ENCODE measurements at places on chromosomes 12 and 14. TPM values are rescaled to one million over a fixed set of nuclear protein-coding genes. Genes with fewer than 3 reads are reported as not detected.

Gene POTEG
- not detected for total RNA-seq

Gene TCL1B
- total RNA-seq = not detected

Gene TPPP2
- not detected for total RNA-seq

Gene RPGRIP1
- total RNA-seq = not detected

Gene MMP14
- 109 TPM for total RNA-seq

Gene RAD52
- total RNA-seq = 4.7 TPM

Gene MORN3
- 0.08 TPM for total RNA-seq

Gene KRT6C
- total RNA-seq = 2,886 TPM

Gene RNASE2
- total RNA-seq = not detected

Gene NKX2-8
- total RNA-seq = 2.4 TPM

DNA sequence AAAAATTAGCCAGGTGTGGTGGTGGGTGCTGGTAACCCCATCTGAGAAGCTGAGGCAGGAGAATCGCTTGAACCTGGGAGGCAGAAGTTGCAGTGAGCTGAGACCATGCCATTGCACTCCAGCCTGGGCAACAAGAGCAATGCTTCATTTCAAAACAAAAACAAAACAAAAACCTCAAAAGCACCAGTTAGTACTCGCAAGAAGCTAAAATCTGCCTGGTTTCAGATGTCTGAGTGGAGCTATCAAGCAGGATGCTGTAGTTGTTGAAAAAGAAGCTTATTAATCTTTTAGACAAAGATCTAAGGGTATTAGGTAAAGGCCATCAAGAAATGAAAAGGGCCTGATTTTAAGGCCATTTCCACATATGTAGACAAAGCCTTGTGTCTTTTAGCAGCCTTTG is 50.9 kb downstream of the SUPT16H start:
- ATAC-seq = no peak

GRCh38 chr12:3632256-3632655 is 120.7 kb downstream of the CRACR2A start:
- ATAC-seq = no peak

DNA sequence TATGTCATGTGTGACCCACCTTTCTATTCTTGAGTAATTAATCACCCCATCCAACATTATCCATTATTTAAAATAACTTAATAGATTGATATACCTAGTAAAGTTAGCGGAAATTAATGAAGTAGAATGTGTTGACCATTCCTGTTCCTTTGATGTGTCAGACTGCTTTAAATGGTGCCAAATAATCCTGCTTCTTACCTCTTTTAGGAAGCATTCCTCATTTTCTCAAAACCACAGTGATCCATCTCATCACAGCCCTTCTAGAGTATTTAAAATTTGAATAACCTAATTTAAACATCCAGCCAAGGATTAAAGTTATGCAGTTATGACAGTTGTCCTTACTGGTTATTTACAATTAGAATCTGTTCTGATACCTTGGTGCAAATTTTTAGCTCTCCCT is 6.9 kb downstream of the MGAT4C start:
- no peak for ATAC-seq

GRCh38 chr12:77354766-77355362 is 289.5 kb upstream of the E2F7 start:
- ATAC-seq = no peak

DNA sequence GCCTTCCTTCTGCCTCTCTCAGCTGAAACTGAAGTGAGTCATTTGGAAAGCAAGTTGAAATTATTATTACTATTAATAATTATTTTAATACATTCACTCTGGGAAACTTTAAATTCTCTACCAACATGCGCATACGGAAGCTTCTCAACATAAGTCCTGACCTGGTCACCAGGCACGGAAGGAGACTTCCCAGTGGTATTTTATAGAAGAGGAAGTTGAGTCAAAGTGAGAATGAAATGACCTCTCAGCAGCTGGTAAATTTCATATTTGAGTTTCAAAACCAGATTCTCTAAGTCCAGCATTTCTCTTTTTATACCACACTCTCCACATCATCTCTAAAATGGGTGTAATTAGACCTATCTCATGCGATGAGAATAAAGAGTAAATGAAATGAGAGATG is 747.4 kb downstream of the VRK1 start:
- ATAC-seq = no peak

DNA sequence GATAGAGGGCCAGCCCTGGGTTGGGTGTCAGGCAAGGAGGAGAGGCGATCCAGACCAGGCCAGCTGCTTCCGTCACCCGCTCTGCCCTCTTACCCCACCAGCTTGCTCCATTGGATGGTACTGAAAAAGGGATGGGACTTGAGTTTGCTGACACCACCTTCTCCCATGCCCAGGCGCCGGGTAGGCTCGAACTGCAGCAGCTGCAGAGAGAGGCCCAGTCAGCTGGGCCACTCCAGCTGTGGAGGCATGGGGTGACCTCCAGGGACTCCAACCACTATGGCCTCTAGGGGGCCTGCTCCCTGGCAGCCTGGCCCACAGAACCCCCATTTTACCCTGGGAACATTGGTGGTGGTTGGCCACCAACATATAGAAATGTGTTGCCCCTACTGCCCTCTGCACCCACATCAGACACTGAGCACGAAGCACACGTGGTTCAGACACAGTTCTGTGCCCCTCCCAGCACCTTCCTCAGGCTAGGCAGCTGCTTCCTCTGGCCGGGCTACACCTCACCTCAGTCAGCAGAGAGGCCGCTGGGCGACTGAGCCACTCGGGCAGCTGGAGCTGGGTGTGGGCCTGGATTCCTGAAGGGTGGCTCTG is 16.0 kb downstream of the RPS6KL1 start:
- ATAC-seq = peak; percentile 2

GRCh38 chr12:102454808-102455760 is 25.3 kb downstream of the IGF1 start:
- peak; percentile 63 for ATAC-seq

DNA sequence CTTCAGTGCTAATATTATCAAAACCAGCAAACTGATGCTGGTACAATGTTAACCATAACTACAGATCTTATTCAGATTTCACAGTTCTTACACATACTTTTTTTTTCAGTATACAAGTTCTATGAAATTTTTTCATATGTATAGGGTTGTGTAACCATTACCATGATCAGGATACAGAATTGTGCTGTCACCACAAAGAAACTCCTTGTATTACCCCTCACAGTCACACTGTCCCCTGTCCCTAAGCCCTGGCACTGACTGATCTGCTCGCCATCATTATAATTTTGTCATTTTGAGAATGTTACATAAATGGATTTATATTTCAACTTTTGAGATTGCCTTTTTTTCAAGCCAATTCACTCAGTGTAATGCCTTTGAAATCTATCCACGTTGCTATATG is 21.3 kb upstream of the NFKBIA start:
- no peak for ATAC-seq

GRCh38 chr12:11711651-11712327 is 62.3 kb downstream of the ETV6 start:
- no peak for ATAC-seq

- peak; percentile 25 for ATAC-seq
Observed at GRCh38 chr12:89544681-89545184, 18.9 kb upstream of the POC1B start.

DNA sequence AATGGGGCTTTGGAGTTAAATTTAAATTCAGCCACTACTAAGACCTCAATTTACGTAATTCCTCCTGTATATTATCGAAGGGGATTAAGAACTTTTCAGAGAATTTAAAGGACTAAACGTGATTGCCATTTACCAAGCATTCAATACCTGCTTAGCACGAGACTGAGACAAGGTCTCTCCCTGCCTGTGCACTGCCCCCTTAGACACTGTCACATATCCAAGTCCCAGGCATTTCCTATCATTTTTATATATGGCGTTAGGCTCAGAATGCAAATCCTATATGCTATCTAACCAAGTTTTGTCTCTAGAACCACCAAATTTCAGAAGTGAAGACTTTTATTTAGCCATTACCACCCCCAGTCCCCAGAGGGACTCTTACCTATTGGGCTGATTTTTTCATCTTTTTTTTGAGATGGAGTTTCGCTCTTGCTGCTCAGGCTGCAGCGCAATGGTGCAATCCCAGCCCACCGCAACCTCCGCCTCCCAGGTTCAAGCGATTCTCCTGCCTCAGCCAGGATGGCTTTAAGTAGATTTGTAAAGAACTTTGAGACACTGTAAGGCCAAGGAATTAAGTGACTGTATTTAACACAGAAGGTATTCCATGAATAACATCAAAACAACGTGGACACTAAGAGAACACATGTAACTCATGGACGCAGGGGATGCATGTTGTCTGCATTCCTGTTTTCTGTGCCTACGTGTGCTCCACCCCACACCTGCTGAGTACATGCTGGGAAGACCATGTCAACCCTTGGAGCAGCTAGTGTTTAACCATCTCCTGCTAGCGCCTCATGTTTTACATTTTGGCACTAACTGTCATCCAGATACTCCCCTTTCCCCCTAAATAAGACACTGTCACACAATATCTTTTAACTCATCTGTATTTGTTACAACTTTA is 6.4 kb downstream of the HSP90AA1 start:
- no peak for ATAC-seq

DNA sequence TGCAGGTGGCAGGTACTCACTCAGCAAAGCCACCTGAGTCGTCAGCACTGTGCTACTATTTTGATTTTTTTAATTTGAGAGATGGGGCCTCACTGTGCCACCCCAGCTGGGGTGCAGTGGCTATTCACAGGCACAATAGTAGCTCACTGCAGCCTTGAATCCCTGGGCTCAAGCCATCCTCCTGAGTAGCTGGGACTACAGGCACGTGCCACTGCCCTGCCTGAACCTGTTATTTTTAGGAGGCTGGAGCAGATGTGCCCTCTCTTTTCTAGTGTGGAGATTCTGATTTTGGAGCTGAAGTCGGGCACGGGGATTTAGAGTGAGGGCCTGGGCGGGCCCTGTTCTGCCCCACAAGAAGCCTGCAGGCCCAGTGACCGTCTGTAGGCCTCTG is 17.3 kb downstream of the SLC25A47 start:
- ATAC-seq = peak; percentile 7

GRCh38 chr12:19657118-19657731 is 217.9 kb downstream of the AEBP2 start:
- no peak for ATAC-seq

GRCh38 chr12:54395545-54395944 is 11.0 kb upstream of the ZNF385A start:
- ATAC-seq = no peak

DNA sequence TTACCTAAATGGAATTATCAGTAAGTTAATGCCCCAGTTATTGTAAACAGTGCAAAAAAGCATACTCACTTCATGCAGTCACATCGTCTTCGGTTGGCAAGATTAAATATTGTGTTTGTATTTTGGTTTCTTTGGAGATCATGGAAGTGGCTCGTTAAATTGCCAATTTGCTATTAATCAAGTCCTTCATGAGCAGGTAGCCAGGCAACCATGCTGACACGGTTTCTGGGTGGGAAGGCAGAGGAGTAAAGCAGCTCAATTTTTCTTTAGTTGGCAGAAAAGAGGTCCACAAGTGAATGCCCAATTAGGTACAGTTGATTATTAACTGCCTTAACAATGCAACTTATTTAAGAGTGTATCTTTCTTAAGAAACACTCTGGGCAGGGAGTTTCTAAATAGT is 43.9 kb downstream of the PPP4R3A start:
- no peak for ATAC-seq

DNA sequence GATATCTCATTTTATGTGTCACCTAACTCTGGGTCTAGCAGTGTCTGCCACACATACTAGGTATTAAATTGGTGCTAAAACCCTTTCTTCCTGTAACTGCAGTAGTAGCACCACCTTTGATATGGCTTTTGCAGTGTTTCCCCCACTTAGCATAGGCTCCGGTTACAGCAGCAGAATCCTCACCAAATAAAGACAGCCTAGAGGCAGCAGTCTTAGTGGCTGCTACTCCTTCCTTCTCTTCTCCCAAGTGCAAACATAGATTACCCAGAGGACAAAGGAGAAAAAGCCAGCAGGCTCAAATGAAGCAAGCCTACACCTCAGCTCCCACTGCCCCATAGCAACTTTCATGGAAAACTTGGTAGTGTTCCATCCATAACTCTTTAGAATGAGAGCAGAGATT is 30.1 kb upstream of the ABCC9 start:
- no peak for ATAC-seq

DNA sequence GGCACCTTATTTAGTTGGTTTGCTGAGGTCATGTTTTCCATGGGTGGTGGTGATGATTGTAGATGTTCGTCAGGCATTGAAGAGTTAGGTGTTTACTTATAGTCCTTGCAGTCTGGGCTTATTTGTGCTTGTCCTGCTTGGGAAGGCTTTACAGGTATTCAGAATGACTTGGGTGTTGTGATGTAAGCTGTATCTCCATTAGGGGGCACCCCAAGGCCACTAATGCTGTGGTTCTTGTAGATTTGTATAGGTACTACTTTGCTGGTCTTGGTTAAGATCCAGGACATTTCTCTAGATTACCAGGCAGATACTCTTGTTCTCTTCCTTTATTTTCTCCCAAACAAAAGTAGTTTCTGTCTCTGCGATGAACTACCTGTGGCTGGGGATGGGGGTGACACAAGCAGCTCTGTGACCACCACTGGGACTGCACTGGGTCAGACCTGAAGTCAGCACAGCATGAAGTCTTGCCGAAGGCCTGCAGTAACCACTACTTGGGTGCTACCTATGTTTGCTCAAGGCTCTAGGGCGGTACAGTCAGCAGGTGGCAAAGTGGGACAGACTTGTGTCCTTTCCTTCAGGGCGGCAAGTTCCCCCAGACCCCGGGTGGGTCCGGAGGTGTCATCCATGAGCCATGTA is 35.8 kb upstream of the FBXO33 start:
- no peak for ATAC-seq

GRCh38 chr12:28360253-28360652 is 170.0 kb downstream of the CCDC91 start:
- ATAC-seq = no peak

- no peak for ATAC-seq
Observed at GRCh38 chr12:83320350-83320749, 633.6 kb downstream of the TMTC2 start.

All from esophagus mucosa (tissue), 1 donor.